Tongue (tissue), 3 donors: ENCODE measurements at places on chromosomes 5 and 9.

DNA sequence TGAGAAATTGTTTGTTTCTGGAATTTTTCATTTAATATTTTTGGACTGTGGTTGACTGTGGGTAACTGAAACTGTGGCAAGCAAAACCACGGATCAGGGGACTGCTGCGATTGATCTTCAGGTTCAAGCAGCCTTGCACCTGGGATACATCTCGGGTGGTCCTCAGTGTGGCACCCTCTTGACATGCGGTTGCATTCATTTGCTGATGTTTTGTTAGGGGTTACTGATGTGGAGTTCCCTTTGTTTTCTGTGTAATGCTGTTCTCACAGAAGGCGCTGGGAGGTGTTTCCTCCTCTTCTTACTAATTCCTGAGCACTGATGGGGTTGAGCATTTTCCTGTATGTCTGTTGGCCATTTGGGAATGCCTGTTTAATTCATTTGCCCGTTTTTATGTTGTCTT, 60.4 kb downstream of the EHMT1 start:
- no peak for DNase-seq

GRCh38 chr9:22084336-22085035, 75.4 kb upstream of the CDKN2B start:
- no peak for DNase-seq

GRCh38 chr9:119810645-119811429, 441.6 kb upstream of the BRINP1 start:
- no peak for DNase-seq

- no peak for DNase-seq
Observed at GRCh38 chr5:167721926-167722440, 569.5 kb upstream of the WWC1 start.

DNA sequence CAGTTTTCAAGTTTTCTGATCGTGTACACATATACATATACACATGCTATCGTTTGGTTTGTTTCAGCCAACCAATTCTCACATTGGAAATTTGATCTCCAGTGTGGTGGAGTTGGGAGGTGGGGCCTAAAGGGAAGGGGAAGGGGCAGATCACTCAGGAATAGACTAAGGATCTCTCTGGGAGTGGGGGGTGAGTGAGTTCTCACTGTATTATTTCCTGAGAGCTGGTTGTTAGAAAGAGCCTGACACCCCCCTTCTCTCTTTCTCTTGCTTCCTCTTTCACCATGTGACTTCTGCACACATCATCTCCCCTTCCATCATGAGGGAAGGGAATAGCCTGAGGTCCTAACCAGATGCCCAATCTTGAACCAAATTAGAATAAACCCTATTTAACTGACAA, 551.7 kb downstream of the MAT2B start:
- no peak for DNase-seq
